ENCODE measurements at places on chromosomes 2 and 18.

- no peak for DNase-seq
Observed at GRCh38 chr2:20175267-20175666, 49.7 kb downstream of the SDC1 start.

GRCh38 chr2:220937245-220937644 lies 634.9 kb downstream of the EPHA4 start:
- DNase-seq = no peak

DNA sequence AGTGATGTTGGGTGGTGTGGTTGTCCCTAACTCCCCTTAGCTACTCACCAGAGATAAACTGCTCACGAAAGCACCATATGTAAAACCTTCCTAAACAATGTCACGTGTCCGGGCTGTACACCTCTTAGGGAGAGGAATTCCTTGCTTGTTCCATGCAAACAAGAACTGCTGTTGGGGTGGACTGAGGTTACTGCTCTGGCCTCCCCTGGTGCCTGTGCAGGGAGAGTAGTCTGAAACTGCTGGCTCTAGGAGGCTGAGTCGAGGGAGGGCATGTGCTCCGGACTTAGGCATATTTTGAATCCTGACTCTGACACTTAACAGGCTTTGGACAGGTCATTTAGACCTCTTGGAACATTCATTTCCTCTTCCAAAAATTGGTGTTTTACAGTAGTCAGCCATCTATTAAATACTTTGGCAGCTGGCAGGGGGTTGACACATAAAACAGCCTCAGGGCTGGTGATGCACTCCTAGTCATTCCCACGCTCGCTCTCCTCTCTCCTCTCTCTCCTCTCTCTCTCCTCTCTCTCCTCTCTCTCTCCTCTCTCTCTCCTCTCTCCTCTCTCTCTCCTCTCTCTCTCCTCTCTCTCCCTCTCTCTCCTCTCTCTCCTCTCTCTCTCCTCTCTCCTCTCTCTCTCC lies 10.6 kb downstream of the THNSL2 start:
- no peak for DNase-seq

DNA sequence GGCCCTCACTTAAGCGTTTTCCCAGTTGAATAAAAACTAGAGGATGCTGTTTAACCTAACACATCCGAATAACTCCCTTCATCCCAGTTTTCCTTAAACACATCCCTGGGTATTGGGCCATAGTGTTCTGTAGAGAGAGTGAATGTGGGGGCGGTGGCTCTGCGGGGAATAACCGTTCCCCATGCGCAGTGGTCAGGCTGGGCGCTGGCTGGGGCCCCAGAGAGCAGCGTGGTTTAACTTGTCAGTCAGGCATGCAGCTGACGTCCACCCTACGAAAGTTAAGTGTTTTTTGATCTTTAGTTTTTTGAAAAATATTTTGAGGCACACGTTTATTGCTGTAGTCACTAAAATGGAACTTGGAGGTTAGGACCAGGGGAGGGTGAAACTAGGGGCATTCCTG lies 33.7 kb downstream of the CTDP1 start:
- DNase-seq = no peak

- no peak for DNase-seq
Observed at GRCh38 chr2:135093193-135093592, 41.1 kb downstream of the RAB3GAP1 start.

DNA sequence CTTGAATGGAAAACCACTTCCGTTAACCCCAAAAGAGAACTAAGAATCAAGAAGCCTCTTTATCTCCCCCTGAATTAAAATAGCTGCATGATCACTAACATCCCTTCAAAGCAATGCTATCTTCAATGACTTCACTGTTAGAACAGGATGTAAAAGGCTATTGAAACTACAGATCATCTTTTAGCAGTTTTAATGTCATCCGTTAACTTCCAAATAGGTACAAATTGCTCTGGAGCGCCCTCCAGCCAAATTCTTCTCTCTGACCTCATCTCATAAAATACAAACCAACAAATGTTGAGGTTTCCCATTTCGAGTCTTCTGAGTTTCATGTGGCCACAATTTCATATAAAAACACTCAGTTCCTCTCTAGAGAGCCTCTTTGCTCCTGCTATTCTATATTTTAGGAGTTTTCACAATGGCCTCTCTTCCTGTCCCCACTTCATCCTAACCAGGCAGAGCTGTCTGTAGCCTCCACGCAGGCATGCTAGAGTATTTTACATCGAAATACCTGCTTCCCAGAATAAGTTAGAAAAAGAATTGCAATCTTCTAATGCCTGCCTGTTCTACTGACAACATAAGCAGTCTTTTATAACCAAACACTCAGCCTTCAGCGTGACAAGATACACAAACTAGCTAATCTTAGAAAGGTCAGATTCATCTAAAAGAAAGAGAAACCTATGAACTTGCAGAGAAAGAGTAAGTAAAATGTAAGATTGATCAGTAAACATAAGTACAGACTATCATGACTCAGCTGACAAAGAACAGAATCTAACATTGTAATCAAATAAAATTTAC lies 37.9 kb downstream of the B4GALT6 start:
- DNase-seq = no peak
